ENCODE measurements at places on chromosomes 11 and 22.

- DNase-seq: no peak
Observed at GRCh38 chr11:43376065-43376464, 17.3 kb downstream of the TTC17 start.

DNA sequence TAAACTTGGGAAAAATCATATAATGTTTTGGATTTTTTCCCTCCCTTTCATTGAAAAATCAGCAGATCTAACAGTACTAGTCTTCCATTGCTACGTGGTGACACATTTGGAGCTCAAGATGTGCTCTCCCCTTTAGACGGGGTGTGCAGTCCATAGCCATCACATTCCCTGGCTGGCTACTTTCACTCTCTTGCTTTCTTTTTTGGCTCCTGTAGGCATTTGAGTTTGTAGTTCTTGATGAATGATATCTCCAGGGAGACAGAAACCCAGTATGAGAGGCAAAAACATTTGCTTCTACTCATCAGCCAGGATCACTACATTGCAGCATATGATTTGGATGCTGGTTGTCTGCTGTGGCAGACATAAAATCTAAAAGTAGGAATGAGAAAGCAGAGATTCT is 12.1 kb downstream of the CCDC81 start:
- no peak for DNase-seq

DNA sequence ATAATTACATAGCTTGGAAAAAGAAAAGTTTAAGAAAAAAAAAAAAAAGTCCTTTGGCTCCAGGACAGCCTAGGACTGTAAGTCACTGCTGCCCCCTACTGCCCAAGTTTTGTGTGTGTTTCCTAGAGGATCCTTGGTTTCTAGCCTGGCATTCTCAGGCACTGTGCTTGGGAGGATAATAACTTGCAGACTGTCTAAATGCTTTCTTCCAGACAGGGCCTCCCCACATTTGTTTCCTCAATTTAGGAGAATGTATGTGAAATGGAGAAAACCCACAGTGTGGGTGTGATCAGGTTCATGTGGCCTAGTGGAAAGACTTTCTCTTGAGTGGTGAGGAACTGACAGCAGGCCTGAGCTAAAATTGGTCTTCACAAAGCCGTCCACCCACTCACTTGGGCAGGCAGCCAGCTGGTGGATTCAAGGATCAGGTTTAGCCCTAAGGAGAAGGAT is 191.0 kb downstream of the NAV2 start:
- DNase-seq: peak; percentile 24

DNA sequence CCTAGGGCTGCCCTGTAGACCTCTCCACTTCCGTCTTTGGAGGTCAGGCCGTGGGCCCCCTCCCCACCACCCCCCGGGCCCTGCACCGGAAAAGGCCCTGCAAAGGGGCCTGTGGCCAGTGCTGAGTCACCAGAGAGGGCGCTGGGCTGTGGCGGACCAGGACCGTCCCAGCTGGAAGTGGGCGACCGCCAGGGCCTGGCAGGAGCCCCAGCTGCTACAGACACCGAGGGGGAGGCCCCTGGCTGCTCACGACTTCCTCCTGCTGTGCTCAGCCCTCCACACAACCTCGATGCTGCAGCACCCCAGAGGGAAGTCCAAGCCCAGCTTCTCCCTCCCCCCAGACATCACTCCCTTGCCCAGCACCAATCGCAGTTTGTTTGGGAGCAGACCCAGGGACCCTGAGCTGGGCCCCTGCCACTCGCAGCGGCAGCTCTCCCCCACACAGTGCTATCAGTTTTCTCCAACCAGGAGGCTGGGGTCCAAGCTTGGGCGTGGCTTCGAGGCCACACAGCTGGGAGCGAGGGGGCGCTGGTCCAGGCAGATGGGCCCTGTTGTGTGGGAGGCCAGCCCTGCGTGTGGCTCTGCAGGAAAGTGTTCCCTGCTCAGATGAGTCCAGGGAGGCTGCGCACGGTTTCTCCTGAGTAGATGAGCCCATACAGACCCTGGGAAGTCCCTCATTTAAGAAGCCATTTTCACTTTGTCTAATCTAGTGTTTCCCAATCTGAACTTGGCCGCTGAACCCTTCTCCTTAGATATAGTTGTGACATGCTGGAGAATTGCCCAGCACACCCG is 5.6 kb upstream of the SH3BP1 start:
- DNase-seq: peak; percentile 54

- DNase-seq: no peak
Observed at GRCh38 chr11:1055990-1056771, 18.5 kb upstream of the MUC2 start.

DNA sequence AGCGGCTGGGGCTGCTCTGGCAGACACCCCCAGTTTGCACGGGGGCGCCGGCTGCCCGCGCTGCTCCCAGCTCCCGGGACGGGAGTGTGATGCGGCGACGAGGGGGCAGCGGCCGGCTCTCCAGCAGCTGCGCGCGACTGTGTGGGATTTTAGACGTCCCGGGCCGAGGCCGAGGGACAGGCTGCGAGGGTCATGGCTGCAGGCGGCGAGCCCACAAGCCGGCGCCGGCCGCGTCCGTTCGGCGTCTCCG is 159 bp downstream of the FZD4 start:
- DNase-seq: no peak

DNA sequence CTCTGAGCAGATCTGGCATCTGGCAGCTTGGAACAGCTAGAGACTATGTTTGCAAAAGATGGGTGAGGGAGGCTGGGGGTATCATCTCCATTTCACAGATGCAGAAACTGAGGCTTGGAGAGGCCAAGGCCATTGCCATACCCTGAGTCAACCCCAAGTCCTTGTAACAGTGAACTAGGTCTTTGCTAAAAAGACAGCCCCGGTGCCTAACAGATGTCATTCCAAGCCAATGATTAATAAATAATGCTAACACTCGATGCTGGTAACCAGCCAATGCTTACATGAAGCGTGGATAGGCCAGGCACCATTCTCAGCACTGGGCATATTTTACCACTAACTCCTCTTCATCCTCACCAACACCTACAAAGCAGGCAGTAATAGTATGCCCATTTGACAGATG is 164.0 kb downstream of the MN1 start:
- no peak for DNase-seq

GRCh38 chr11:123301696-123302400 is 106.8 kb upstream of the CLMP start:
- DNase-seq: peak; percentile 74
